Kidney (tissue), 22 donors: ENCODE measurements at places on chromosomes 6 and 20. TPM values are rescaled to one million over a fixed set of nuclear protein-coding genes. Genes with fewer than 3 reads are reported as not detected.
A peak's percentile ranks its signal among the peaks of the same experiment; 100 is the strongest.

GRCh38 chr6:27295301-27296079 lies 16.6 kb downstream of the POM121L2 start:
- no peak for DNase-seq
- no peak overlapping the region for H3K27ac ChIP-seq
- no peak overlapping the region for H3K4me3 ChIP-seq
- H3K4me1 ChIP-seq: no peaks in the 10 kb centered on the region

DNA sequence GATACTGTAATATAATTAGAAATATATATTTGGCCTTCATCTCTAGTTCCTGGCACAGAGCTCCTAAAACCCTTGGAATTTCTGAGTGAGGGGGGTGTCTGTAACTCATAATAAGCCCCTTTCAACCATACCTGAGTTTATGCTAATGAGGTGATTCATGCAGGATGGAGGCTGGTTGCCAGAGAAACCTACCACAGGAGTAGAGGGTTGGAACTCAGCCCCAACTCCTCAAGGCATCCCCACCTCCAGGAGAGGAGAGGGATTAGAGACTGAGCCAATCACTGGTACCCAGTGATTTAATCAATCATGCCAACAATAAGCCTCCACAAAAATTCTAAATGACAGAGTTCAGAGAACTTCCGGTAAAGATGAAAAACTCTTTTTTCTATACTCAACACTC lies 17.5 kb downstream of the UQCC1 start:
- no peak overlapping the region for H3K27ac ChIP-seq
- no peak for DNase-seq
- no peaks in the 10 kb centered on the region for H3K27me3 ChIP-seq
- no peaks in the 10 kb centered on the region for H3K36me3 ChIP-seq
- no peak overlapping the region for H3K4me3 ChIP-seq
- peaks cover 12% of the 10 kb centered on the region for H3K4me1 ChIP-seq

- no peak overlapping the region for H3K27ac ChIP-seq
- peaks cover 8% of the 10 kb centered on the region for H3K27me3 ChIP-seq
- DNase-seq: peak; percentile 73
- peak overlapping the region; percentile 75 for H3K4me3 ChIP-seq
- H3K4me1 ChIP-seq: peaks cover 8% of the 10 kb centered on the region
Observed at GRCh38 chr6:68635706-68636513, 828 bp downstream of the ADGRB3 start.

DNA sequence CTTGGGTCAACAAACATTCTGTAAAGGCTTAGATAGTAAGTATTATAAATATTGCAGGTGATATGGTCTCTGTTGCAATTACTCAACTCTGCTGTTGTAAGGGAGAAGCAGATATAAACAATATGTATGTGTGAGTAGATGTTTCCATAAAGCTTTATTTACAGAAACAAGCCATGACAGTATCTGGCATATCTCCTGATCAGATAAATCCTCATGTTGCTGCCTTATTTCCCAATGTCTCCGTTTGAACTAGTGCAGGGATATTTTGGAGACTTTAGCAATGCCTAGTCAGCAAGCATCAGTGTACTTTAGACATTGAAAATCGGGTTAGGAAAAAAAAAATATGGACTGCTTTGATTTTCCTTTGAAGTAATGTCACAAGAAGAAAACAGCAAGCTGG lies 96.1 kb downstream of the LAMA2 start:
- H3K27me3 ChIP-seq: no peaks in the 10 kb centered on the region
- H3K4me1 ChIP-seq: no peaks in the 10 kb centered on the region
- no peak overlapping the region for H3K4me3 ChIP-seq
- H3K36me3 ChIP-seq: no peaks in the 10 kb centered on the region
- no peak for DNase-seq

DNA sequence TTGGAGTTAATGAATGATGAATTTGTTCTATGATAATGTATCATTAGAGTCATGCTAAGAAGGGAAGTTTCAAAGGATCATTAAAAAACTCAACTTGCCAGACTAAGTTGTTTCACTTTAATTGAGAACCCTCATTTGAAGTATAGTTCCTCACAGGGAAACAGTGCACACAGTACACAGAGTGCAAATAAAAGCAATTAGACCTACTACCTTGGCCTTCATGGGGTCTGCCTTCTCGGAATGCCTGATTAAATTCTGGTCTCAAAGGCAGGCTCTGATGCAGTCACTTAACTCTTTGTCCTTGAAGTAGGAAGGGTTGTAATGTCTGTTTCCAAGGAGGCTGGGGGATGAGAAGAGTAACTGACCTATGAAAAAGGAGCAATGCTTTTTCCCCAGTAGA lies 457.3 kb downstream of the TBC1D32 start:
- H3K27me3 ChIP-seq: no peaks in the 10 kb centered on the region
- no peaks in the 10 kb centered on the region for H3K4me1 ChIP-seq
- H3K4me3 ChIP-seq: no peak overlapping the region
- peak; percentile 35 for DNase-seq
- no peak overlapping the region for H3K27ac ChIP-seq

GRCh38 chr6:168916576-168917211 lies 337.0 kb downstream of the THBS2 start:
- H3K36me3 ChIP-seq: no peaks in the 10 kb centered on the region
- DNase-seq: no peak
- H3K4me1 ChIP-seq: no peaks in the 10 kb centered on the region
- no peaks in the 10 kb centered on the region for H3K27me3 ChIP-seq
- H3K4me3 ChIP-seq: no peak overlapping the region

DNA sequence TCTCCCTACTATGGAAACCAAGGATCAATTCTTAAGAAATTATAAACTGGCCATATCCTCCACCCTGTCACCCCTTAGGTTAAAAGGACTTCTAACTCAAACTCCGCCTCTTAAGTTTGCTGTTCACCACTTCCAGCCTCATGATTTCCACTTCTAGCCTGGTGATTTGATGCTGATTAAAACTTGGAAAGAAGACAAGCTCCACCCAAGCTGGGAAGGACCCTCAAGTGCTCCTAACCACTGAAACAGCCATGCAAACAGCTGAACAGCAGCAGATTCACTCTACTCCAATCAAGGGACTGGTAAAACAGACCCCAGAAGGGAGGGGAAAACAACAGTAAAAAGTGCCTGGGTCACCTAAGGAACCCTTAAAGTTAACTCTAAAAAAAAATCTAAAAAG lies 10.3 kb downstream of the LCA5 start:
- H3K36me3 ChIP-seq: no peaks in the 10 kb centered on the region
- no peak overlapping the region for H3K27ac ChIP-seq
- no peaks in the 10 kb centered on the region for H3K27me3 ChIP-seq
- H3K4me1 ChIP-seq: no peaks in the 10 kb centered on the region
- no peak for DNase-seq

- peaks cover 2% of the 10 kb centered on the region for H3K36me3 ChIP-seq
- H3K4me1 ChIP-seq: no peaks in the 10 kb centered on the region
- no peak for DNase-seq
- H3K27me3 ChIP-seq: no peaks in the 10 kb centered on the region
- H3K4me3 ChIP-seq: no peak overlapping the region
Observed at GRCh38 chr20:17676942-17677341, 5.1 kb downstream of the RRBP1 start.

SPTLC3 gene
- total RNA-seq: 65.9 TPM

DNA sequence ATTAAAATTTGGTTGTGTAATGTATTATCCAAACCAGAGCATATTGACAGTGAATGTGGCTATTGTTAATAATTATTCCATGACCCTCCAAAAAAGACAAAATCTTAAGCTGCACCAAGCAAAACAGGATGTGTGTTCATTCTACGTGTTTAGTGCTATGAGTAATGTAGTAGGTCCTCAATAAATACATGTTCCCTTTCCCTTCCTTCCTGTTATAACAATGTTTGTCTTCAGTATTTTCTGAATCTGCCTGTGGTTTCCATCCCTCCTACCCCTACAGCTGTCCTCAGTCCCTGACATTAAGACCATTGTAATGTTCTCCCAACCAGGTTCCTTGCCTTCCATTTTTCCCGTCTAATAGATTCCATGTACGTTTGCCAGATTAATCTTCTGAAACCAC lies 163.8 kb downstream of the AIG1 start:
- H3K4me1 ChIP-seq: no peaks in the 10 kb centered on the region
- H3K36me3 ChIP-seq: no peaks in the 10 kb centered on the region
- H3K4me3 ChIP-seq: no peak overlapping the region
- no peak overlapping the region for H3K27ac ChIP-seq

- H3K27ac ChIP-seq: peak within 1 kb of the TSS; percentile 95
- H3K4me3 ChIP-seq: peak within 1 kb of the TSS; percentile 88
- H3K27me3 ChIP-seq: no peaks in the 10 kb centered on the region
- DNase-seq: peak; percentile 95
- H3K36me3 ChIP-seq: no peaks in the 10 kb centered on the region
Observed at GRCh38 chr6:159968295-159969203, at the start of gene IGF2R. IGF2R (plus strand) TSS chr6:159969082; CDS start chr6:159969247, 165 bp downstream.

GRCh38 chr6:154921482-154921881 lies 73.6 kb upstream of the TIAM2 start:
- no peaks in the 10 kb centered on the region for H3K27me3 ChIP-seq
- no peak overlapping the region for H3K4me3 ChIP-seq
- no peaks in the 10 kb centered on the region for H3K4me1 ChIP-seq
- H3K36me3 ChIP-seq: no peaks in the 10 kb centered on the region
- DNase-seq: no peak

PLAGL2 gene
- 9.2 TPM for total RNA-seq

- no peak overlapping the region for H3K4me3 ChIP-seq
- no peak overlapping the region for H3K27ac ChIP-seq
- H3K27me3 ChIP-seq: no peaks in the 10 kb centered on the region
- H3K4me1 ChIP-seq: no peaks in the 10 kb centered on the region
- H3K36me3 ChIP-seq: no peaks in the 10 kb centered on the region
Observed at GRCh38 chr6:81996414-81996813, 243.9 kb upstream of the TENT5A start.

GRCh38 chr6:82270881-82271635 lies 23.5 kb upstream of the IBTK start:
- no peaks in the 10 kb centered on the region for H3K4me1 ChIP-seq
- no peaks in the 10 kb centered on the region for H3K27me3 ChIP-seq
- no peak overlapping the region for H3K4me3 ChIP-seq
- no peaks in the 10 kb centered on the region for H3K36me3 ChIP-seq
- no peak for DNase-seq

TRIM39 gene
- 17.7 TPM for total RNA-seq

HM13 gene
- 174 TPM for total RNA-seq

GRCh38 chr6:110475066-110475653 lies 1.3 kb downstream of the SLC22A16 start:
- H3K36me3 ChIP-seq: no peaks in the 10 kb centered on the region
- DNase-seq: no peak
- no peak overlapping the region for H3K4me3 ChIP-seq
- H3K4me1 ChIP-seq: no peaks in the 10 kb centered on the region

DNA sequence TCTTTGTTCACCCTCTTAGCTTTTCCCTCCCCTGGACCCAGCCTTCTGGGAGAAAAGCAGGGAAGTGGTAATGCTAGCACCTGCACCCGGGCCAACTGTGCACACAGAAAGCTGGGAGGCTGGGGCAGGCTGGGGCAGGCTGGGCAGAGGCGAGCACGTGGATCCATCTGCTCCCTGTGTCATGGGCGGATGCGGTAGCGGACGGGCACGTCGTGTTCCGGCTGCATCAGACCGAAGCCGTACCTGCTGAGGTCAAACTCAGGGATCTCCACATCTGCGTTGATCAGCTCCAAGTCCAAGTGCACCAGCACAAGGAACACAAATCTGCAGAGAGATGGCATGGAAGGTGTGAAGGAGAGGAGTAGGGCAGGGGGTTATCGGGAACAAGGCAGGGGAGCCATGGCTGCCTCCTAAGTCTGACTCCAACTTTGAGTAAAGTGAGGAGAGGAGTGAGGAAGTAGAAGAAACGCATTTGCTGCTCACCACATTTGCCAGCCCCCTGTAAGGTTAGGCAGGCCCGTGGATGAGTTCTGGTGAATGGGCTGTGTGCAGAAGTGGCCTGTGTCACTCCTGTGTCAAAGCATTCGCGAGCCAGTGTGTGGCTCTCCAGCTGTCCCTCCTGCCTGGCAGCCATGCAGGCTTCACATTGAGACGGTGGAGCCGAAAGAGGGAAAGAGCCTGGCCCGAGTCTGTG lies 25.4 kb upstream of the KCNB1 start:
- H3K27ac ChIP-seq: no peak overlapping the region
- H3K4me3 ChIP-seq: no peak overlapping the region
- H3K27me3 ChIP-seq: no peaks in the 10 kb centered on the region
- no peak for DNase-seq
- no peaks in the 10 kb centered on the region for H3K36me3 ChIP-seq
- H3K4me1 ChIP-seq: no peaks in the 10 kb centered on the region

DNA sequence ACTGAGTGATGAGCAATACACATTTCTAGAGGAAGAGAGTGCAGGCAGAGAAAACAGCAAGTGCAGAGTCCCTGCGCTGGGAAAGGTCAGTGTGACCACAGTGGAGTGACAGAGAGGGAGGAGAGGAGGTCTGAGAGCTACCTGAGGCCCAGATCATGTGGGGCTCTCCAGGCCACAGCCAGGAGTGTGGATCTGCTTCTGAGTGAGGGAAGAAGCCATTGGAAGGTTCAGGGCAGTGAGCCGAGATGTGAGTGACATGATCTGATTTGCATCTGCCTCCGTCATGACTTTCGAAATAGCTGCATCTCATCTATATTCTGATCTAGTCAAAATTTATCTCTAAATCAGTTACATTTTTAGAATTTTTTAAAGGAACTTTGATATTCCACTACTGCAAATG lies 367.1 kb downstream of the PREX1 start:
- DNase-seq: no peak
- H3K4me1 ChIP-seq: no peaks in the 10 kb centered on the region
- H3K4me3 ChIP-seq: no peak overlapping the region
- no peak overlapping the region for H3K27ac ChIP-seq
- peaks cover 2% of the 10 kb centered on the region for H3K27me3 ChIP-seq

DNA sequence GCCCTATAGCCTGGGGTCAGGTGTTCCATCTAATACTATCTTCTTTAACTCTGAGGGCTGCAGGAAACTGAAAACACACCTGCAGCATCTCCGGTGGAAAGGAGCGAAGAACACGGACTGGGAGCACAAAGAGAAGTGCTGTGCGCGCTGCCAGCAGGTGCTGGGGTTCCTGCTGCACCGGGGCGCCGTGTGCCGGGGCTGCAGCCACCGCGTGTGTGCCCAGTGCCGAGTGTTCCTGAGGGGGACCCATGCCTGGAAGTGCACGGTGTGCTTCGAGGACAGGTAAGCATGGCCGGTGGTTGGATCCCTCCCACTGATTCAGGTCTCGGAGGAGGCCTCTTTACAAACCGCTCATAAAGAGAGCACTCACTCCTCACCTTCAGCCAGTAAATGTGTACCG lies 15.5 kb downstream of the SYTL3 start:
- no peak overlapping the region for H3K27ac ChIP-seq
- no peaks in the 10 kb centered on the region for H3K4me1 ChIP-seq
- DNase-seq: no peak
- H3K36me3 ChIP-seq: no peaks in the 10 kb centered on the region
- H3K4me3 ChIP-seq: no peak overlapping the region

SRMS gene
- total RNA-seq: 0.38 TPM

- H3K4me3 ChIP-seq: no peak overlapping the region
- H3K27ac ChIP-seq: no peak overlapping the region
- no peaks in the 10 kb centered on the region for H3K27me3 ChIP-seq
Observed at GRCh38 chr6:29510202-29510601, 22.4 kb upstream of the MAS1L start.
